ENCODE measurements at places on chromosomes 6 and 20. TPM values are rescaled to one million over a fixed set of nuclear protein-coding genes. Genes with fewer than 3 reads are reported as not detected.

- no peaks in the 10 kb centered on the region for H3K36me3 ChIP-seq
- no peaks in the 10 kb centered on the region for H3K27me3 ChIP-seq
- DNase-seq = no peak
- no peaks in the 10 kb centered on the region for H3K4me1 ChIP-seq
Observed at GRCh38 chr6:103269581-103269980, 1590.1 kb downstream of the HACE1 start.

DNA sequence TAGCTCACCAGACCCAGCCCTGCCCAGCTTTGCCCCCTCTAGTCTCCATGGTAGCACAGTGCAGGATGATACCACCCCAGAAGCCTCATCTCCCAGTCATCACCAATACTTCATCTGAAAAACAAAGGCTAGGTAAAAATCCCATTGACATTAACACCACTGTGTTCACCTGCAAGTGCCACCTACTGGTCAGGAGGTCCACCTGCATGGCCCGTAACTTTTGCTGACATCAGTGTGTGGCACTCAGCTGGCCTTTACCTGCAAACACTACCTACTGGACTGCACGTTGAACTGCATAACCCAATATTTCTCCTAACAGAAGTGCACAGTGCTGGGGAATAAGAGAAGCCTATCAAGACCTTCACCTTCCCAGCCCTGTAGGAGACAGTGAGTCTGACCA is 234.7 kb upstream of the ADGRB3 start:
- no peak overlapping the region for H3K4me3 ChIP-seq
- DNase-seq = no peak
- no peaks in the 10 kb centered on the region for H3K4me1 ChIP-seq
- H3K27ac ChIP-seq = no peak overlapping the region

DNA sequence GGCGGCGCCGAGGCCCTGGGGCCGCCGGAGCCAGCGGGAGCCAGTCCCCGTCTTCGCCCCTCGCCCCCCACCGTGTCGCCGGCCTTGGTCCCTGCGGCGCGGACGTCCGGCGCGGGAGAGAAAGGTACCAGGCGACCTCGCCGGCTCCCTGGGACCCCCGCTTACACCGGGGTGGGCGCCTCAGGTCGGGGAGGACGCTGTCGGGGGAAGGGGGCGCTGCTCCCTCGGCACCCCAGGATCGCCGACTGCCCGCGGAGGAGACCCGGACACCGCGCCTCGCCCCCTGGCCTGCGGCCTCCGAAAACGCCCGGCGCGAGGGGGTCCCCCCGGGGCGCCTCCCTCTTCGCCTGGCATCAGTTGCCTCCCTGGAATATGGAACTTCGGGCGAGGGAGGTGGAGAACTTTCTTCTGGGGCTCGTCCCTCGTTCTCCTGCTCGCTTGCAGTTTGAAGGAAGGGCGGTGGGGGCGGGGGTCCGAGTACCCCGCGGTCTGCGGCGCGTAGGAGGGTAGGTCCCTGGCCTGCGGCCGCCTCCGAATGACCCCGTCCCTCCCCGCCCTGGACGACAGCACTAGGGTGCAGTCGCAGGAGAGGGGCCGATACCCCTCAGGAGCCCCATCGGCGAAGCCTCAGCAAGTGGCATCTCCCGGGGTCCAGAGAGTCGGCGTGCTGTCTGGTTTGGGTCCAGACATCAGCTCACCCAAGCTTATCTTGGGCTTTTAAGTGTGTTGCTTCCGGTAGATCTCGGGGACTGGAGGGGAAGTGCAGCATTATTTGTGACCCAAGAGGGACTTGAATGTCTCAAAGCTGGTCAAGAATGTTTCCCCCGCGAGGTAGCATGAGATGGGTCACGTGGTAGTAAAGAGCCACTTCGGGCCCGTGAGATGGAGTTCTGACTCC is 549 bp downstream of the ANKRD6 start:
- peaks cover 6% of the 10 kb centered on the region for H3K4me1 ChIP-seq
- H3K4me3 ChIP-seq = peak overlapping the region; percentile 62
- no peaks in the 10 kb centered on the region for H3K36me3 ChIP-seq
- peak; percentile 51 for DNase-seq

GRCh38 chr20:22763257-22763906 is 179.0 kb upstream of the FOXA2 start:
- H3K27me3 ChIP-seq = no peaks in the 10 kb centered on the region
- H3K36me3 ChIP-seq = no peaks in the 10 kb centered on the region
- no peak overlapping the region for H3K4me3 ChIP-seq
- DNase-seq = no peak

- no peak overlapping the region for H3K4me3 ChIP-seq
- no peak for DNase-seq
- H3K27ac ChIP-seq = no peak overlapping the region
- H3K36me3 ChIP-seq = no peaks in the 10 kb centered on the region
Observed at GRCh38 chr6:120686492-120686891, 647.8 kb downstream of the TBC1D32 start.

DNA sequence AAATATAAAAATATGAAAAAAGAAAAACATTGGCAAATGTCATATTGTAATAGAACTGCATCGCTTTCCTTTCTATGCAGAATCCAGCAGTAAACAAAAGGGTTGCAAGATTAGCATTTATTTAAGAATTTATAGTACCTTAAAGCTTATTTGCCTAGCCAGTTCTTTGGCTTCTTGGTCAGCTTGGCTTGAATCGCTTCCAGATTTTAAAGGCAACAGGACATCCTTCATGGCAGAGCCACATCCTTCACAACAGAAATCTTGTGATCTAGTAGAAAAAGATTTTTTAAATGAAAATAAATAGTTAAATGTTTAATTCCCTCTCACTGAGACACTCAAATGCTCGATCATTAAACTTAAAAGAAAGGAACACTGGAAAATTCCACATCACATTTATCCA is 17.4 kb downstream of the UBE2J1 start:
- H3K4me3 ChIP-seq = no peak overlapping the region
- no peak for DNase-seq
- H3K4me1 ChIP-seq = no peaks in the 10 kb centered on the region
- no peak overlapping the region for H3K27ac ChIP-seq

GRCh38 chr6:137904822-137905617 is 38.0 kb downstream of the TNFAIP3 start:
- no peaks in the 10 kb centered on the region for H3K36me3 ChIP-seq
- DNase-seq = peak; percentile 11
- no peaks in the 10 kb centered on the region for H3K27me3 ChIP-seq

- DNase-seq = no peak
- no peak overlapping the region for H3K4me3 ChIP-seq
- H3K4me1 ChIP-seq = no peaks in the 10 kb centered on the region
- H3K27me3 ChIP-seq = no peaks in the 10 kb centered on the region
Observed at GRCh38 chr6:87623248-87623647, 33.3 kb downstream of the ORC3 start.

DNA sequence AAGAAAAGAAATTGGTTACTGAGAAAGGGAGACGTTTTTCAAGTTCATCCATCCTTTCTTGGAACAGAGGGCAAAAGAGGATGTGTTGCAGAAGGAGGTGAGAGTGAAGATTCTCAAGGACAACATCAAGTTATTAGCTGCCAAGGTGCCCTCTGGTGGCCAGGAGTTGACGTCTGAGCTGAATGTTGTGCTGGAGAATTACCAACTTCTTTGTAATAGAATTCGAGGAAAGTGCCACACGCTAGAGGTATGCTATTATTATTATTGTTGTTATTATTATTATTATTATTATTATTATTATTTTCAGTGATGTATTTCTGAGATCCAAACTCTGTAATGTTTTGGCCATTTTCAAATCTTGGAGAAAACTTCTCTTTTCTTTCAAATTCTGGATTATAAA is 197.0 kb downstream of the UTRN start:
- H3K4me1 ChIP-seq = no peaks in the 10 kb centered on the region
- no peak overlapping the region for H3K27ac ChIP-seq
- no peak overlapping the region for H3K4me3 ChIP-seq

GRCh38 chr20:40815156-40816038 is 126.4 kb upstream of the MAFB start:
- no peak for DNase-seq
- no peak overlapping the region for H3K4me3 ChIP-seq
- H3K27ac ChIP-seq = no peak overlapping the region

GRCh38 chr6:1540864-1541521 is 68.7 kb upstream of the FOXC1 start:
- no peak for DNase-seq
- no peak overlapping the region for H3K27ac ChIP-seq

GRCh38 chr20:7090811-7091210 is 323.3 kb downstream of the BMP2 start:
- DNase-seq = no peak
- H3K36me3 ChIP-seq = no peaks in the 10 kb centered on the region
- H3K27me3 ChIP-seq = no peaks in the 10 kb centered on the region
- H3K27ac ChIP-seq = no peak overlapping the region
- no peaks in the 10 kb centered on the region for H3K4me1 ChIP-seq

GRCh38 chr20:11734431-11734830 is 183.3 kb upstream of the BTBD3 start:
- no peak overlapping the region for H3K4me3 ChIP-seq
- H3K27ac ChIP-seq = no peak overlapping the region
- H3K36me3 ChIP-seq = no peaks in the 10 kb centered on the region
- DNase-seq = no peak

GRCh38 chr20:46798430-46798829 is 89.0 kb downstream of the SLC2A10 start:
- no peak overlapping the region for H3K27ac ChIP-seq
- H3K27me3 ChIP-seq = no peaks in the 10 kb centered on the region
- H3K4me3 ChIP-seq = no peak overlapping the region
- DNase-seq = no peak

- no peak for DNase-seq
- H3K36me3 ChIP-seq = peaks cover 25% of the 10 kb centered on the region
- H3K27ac ChIP-seq = no peak overlapping the region
- H3K4me1 ChIP-seq = no peaks in the 10 kb centered on the region
Observed at GRCh38 chr6:149691201-149691600, 26.7 kb downstream of the LATS1 start.

DNA sequence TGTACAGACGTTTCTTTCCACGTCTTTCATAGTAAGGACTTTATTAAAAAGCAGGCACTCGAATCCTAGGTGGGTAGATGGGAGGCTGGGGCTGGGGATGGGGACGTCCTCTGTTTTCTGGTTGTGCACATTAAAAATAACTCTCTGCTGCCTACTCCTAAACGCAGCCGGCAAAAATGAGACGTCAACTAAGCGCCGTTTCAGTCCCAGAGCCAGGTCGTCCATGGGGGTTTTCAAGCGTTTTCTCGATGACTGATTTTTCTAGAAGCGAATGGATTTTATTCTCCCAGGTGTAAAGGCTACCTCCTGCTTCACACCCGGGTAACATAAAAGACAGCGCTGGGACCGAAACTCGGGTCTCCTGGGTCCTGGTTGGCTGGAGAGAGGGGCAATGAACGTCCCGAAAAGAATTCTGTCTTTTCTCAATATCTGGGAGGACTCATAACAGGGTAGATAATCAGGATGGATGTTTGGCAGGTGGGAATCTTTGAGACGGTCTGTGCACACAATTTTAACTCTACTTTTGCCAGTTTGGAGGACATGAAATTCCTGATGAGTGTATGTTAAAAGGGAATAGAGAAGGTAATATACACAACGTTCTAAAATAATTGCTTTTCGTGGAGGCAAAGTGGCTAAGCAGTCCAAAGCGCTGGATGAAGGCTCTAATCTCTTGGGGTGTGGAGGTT is 25.2 kb downstream of the GPX6 start:
- H3K4me3 ChIP-seq = peak overlapping the region; percentile 38
- DNase-seq = no peak
- H3K36me3 ChIP-seq = no peaks in the 10 kb centered on the region

Gene KCNQ5
- 8.5 TPM for total RNA-seq

Gene HLA-DRA
- 36.6 TPM for total RNA-seq

Gene SLC35A1
- 11.4 TPM for total RNA-seq

Gene EPHA7
- total RNA-seq = not detected

Gene OR2H2
- not detected for total RNA-seq

Gene PPIL6
- not detected for total RNA-seq

Gene NNAT
- 0.33 TPM for total RNA-seq

Gene SLC17A3
- total RNA-seq = not detected

Gene NR2E1
- total RNA-seq = not detected
